ENCODE measurements at places on chromosomes 4 and X.

GRCh38 chrX:93591398-93591797 is 82.0 kb downstream of the NAP1L3 start:
- no peak for DNase-seq

- DNase-seq: no peak
These were observed 28.7 kb upstream of the ANTXR2 start for GRCh38 chr4:80101792-80102116.

- DNase-seq: no peak
These were observed 7.3 kb upstream of the CXCL3 start for GRCh38 chr4:74045772-74046171.

GRCh38 chr4:142528433-142528832 is 317.7 kb downstream of the INPP4B start:
- DNase-seq: no peak

GRCh38 chr4:2095236-2096072 is 36.3 kb downstream of the NAT8L start:
- peak; percentile 8 for DNase-seq

DNA sequence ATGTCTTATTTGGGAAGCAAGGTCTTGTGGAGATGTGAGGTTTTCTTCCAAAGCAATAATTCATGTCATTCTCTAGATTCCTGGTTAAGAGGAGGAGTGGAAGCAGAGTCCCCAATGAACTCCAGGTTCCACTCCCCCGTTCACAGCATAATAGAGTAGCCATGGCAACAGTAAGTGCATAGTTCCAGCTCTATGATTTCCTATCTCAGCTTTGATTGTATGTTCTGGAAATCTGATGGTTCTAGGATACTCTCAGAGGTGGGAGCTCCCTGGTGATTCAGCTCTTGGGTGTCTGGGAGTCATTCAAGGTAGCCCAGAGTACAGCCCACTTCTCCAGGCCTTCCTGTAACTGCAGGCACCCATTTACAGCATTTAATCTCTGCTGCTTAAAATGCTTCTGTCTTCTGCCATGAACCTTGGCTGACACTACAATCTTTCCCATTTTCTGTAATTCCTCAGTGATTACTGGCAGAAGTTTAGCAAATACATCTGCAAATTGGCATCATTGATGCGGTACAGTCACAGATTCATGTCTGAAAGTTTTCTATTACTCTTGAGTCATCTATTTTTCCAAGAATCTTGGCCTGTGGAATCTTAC is 242.0 kb downstream of the MAPK10 start:
- peak; percentile 94 for DNase-seq

GRCh38 chr4:111546881-111547280 is 598.4 kb upstream of the FAM241A start:
- no peak for DNase-seq

- no peak for DNase-seq
These were observed 44.8 kb upstream of the HMX1 start for GRCh38 chr4:8916351-8916885.

DNA sequence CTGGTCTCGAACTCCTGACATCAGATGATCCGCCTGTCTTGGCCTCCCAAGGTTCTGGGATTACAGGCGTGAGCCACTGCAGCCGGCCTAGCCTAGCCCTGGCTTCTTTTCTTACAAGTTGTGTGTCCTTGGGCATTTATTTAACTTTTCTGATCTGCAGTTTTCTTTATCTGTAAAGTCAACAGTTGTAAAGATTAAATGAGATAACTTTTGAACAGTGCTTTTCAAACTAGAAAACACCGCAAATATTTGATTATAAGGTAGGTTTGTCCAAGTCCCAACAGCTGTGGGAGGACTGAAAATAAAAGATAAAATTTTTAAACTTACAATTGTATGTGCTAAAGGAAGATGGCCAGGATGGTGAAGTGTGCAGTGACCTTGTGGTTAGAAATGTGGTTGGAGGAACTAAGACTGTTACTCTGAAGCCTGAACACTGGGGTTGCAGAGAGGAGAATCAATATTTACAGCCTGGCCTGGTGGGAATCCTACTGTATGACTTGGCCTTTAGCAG is 44.8 kb downstream of the GSX2 start:
- DNase-seq: peak; percentile 42
